ENCODE measurements at places on chromosomes 6 and 20. TPM values are rescaled to one million over a fixed set of nuclear protein-coding genes. Genes with fewer than 3 reads are reported as not detected.

Gene CST5
- not detected for polyA plus RNA-seq

Gene HLA-DQB2
- polyA plus RNA-seq, result not detected

Gene SYNDIG1
- 21.7 TPM for polyA plus RNA-seq

Gene TINAG
- 0.15 TPM for polyA plus RNA-seq

Gene CYP39A1
- polyA plus RNA-seq, result 4.0 TPM

Gene MTFR2
- 0.21 TPM for polyA plus RNA-seq

All from heart left ventricle (tissue), 16 donors.